Suppressor macrophage treated with lipopolysaccharide for 1 hour (primary cell): ENCODE measurements at places on chromosomes 7 and 10.

- DNase-seq: peak; percentile 88
Observed at GRCh38 chr7:27697861-27698430, 35.3 kb upstream of the HIBADH start.

DNA sequence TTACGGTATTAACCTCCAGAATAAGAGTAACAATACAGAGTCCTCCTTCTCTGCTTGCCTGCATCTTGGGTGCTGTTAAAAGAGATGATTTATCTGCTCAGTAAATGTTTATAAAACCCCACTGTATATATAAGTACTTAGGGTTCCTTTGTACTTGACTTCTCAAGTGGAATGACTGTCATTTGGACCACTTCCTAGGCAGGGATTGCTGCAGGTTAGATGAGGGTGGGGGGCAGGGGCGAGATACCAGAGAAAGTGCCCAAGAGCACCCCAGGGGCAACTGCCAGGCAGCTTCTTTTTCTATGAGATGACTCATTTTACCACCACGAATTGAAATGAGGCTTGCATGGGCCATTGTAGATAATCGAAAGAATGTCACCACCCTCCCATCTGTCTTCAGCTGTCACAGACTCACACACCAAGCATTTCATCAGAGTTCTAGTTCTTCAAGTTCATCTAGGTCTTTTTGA is 421.9 kb upstream of the GALNT17 start:
- DNase-seq: no peak

GRCh38 chr7:66297579-66297978 is 92.4 kb downstream of the TPST1 start:
- DNase-seq: peak; percentile 20

GRCh38 chr7:23469961-23470250 is 385 bp downstream of the IGF2BP3 start:
- DNase-seq: no peak

DNA sequence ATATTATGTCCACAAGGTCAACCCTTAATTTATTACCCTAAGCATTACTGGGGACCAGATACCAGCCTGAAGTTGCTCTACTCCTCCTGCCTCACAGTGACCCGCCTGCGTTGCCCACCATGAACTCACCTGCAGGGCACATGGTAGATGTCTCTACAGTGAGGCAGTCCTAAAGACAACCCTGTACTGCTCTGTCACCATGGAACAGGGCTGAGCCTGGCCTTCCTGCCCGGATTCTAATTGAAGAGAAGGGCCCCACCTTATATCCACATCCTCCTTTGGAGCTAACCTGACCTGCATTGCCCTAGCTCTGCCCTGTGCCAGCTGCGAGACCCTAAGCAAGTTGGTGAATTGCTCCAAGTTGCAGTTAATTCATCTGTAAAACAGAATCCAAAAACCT is 4.1 kb downstream of the SH3PXD2A start:
- DNase-seq: no peak

- peak; percentile 23 for DNase-seq
Observed at GRCh38 chr7:157932498-157933218, 595.9 kb downstream of the DNAJB6 start.

DNA sequence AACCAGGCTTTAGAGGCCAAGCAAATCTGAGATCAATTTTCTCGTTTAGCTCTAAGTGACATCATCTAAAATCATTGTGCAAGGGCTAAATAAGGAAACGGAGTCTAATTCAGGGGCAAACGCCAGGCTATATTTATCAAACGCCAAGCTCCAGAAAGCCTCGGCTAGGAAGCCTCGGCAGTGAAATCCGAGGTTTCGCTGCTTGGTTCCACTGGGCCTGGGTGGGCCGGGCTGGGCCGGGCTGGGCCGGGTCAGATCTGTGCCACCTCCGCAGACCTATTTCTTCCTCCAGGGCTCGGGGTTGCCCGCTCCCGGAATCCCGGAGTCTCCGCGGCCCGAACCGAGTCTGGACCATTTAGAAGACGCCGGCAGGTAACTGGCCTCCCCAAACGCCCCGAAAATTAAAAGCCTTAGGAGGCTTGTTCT is 459 bp upstream of the FEZF1 start:
- no peak for DNase-seq

DNA sequence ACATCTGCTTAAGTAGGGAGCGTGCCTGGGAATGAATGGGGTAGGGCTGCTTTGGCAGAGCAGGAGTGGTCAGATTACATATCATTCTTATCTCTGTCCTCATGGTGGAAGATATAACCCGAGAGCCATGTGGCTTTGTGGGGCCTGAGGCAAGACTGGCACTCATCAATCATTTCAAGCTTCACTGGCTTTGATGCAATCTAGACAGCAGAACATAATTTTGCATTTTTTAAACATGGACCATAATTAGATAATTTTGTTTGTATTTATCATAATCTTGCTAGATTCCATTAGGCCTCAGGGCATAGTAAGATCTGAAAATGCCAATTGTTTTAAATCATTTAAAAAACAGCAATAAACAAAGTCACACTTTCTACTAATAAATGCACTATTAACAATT is 480.3 kb downstream of the NXPH1 start:
- no peak for DNase-seq

DNA sequence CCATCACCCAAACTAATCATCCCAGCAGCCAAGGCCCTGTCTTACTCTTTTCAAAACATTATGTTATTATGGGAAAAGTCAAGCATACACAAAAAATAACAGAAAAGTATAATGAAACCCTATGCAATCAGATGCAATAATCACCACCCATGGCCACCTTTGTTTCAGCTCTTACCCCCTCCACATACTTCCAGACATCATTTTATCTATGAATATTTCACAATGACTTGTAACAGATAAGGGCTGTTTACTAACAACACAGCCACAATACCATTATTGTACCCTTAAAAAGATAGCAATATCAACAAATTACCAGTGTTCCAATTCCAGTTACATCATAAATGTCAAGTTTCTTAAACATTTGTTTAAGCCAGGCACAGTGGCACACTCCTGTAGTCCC is 35.2 kb downstream of the AIFM2 start:
- DNase-seq: no peak

- peak; percentile 28 for DNase-seq
Observed at GRCh38 chr7:148621563-148621962, 31.0 kb downstream of the C7orf33 start.

DNA sequence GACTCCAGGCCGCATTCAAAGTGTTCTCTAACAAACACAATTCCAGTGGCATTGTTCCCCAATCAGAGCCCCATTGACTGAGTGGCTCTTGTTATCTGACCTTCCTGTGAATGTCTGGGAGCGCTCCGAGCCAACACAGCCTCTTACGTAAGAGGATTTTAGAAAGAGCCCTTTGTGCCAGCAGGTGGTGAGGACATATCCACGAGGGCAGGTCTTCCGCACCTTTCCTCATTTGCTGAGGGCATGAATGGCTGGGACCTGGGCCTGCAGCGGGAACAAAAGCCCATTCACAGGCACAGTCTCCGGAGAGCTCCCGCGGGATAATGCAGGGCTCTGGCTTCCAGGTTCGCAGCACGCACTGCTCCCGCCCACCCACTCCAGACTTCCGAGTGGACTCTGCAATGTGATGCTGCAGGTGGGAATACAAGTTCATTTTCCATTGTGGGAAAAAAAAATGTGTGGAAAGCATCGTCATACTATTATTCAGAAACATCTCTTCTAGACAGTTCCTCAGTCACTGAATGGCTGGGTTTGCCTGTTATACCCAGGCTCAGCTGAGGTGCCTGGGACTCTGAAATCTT is 295.0 kb upstream of the IGFBP3 start:
- DNase-seq: no peak

DNA sequence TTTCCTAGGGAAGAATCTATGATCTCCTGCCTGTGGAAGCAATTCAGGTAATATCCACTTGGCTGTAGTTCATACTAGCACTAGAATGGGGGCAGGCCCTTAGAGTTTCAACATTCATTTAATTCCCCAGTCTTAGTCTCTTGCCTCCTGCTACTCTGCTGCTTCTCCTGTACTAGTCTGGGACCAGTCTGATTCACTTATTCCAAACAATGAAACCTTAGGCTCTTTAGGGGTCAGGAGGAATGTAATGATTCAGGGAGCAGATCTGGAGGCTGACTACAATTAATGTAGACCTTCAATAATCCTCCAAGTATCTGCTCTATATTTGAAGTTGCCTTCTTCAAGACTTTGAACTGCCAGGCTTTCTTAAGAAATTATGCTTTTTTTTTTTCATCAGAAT is 101.8 kb downstream of the GNAT3 start:
- no peak for DNase-seq

DNA sequence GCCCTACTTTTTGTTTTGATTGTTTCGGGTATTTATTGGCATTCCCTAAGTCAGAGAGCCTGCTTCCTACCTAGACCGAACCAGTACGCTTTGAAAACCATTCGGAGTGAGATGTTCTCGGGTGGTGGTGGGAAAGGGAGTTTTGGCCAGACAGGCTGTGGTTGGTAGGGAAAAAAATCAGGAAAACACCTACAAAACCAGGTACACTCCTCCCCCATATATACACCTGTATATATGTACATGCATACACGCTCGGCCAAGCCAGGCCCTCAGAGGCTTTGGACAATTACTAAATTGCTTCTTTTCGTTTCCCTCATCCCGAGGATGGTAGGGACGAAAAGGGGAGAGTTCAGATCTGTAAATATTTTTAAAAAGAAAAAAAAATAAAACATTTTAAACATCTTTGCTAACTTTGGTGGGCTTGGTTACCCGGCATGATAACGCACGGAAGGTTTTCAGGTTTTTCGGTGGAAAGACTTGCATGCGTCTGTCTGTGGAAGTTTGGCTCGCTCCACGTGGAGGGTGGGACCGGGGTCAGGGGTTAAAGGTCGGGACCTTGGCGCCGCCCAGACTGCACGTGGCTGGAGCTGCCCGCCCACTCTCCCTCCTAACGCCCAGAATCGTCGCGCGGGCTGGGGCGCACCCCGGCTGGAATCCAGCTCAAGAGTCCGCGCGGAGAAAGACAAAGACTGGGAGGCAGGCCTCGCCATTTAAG is 2.5 kb downstream of the HMX2 start:
- peak; percentile 68 for DNase-seq

DNA sequence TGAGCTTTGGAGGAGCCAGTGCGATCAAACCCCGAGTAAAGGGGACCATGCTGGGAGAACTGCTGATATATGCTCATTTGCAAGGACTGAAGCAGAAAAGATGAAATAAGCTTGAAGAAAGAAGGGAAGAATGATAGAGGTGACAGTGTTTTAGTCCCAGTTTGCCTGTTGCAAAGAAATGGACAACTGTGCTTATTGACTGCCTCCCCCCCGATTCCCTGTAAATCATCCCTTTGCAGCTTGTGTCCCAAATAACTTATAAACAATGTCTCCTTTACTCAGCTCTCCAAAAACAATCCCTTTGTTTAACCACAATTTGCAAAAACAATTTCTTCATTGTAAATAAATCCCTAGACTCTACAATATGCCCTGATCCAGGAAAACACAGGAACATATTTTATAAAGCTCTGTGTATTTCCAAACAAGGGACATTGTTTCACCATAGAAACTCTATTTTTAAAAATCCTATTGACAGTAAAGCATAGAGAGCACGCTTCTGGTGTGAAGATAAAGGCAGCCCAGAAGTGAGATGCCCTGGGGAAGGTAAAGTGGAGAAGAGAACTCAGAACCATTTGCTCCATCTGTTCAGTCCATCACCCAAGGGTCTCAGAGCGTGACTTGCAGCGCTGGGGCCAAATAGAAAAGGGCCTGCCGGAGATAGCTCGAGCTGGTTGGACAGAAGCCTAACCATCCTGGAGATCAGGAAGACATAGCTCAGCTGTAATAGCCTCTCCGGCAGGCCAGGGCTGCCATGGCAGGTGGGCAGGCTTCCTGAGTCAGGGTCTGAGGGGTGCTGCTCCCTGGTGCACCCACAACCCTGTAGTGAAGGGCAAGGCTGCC is 280.5 kb downstream of the WDR11 start:
- DNase-seq: no peak

GRCh38 chr10:120832106-120832505 is 19.1 kb upstream of the WDR11 start:
- DNase-seq: no peak
